ENCODE measurements at places on chromosomes 1 and 21. TPM values are rescaled to one million over a fixed set of nuclear protein-coding genes. Genes with fewer than 3 reads are reported as not detected.

Gene FALEC
- total RNA-seq = not detected

Gene OLFM3
- total RNA-seq = not detected

Gene NMNAT2
- total RNA-seq = 0.51 TPM

Gene SLC26A9
- total RNA-seq = not detected

Gene COP1
- total RNA-seq = 43.5 TPM

Gene VCAM1
- total RNA-seq = 2.9 TPM

Gene UQCRHL
- total RNA-seq = 0.76 TPM

Gene B3GALNT2
- 35.8 TPM for total RNA-seq

Gene ZC3H12A
- total RNA-seq = 1.9 TPM

Gene KRTAP12-2
- total RNA-seq = not detected

Gene AK5
- 13.3 TPM for total RNA-seq

Gene KRTCAP2
- total RNA-seq = 157 TPM

Gene PADI2
- under 0.01 TPM for total RNA-seq

Gene LEMD1
- 0.26 TPM for total RNA-seq

Gene SMG5
- 58.9 TPM for total RNA-seq

Gene PTGS2
- total RNA-seq = 19.5 TPM

Gene LCE6A
- not detected for total RNA-seq

Gene SPRR2F
- total RNA-seq = not detected

Gene SLAMF9
- total RNA-seq = not detected
